Stimulated activated CD4-positive, alpha-beta T cell treated with anti-CD3 and anti-CD28 coated beads, Interleukin-1b, Interleukin-23, amount 100 ng/mL, for 24 hours (primary cell): ENCODE measurements at places on chromosomes 5 and 9.

DNA sequence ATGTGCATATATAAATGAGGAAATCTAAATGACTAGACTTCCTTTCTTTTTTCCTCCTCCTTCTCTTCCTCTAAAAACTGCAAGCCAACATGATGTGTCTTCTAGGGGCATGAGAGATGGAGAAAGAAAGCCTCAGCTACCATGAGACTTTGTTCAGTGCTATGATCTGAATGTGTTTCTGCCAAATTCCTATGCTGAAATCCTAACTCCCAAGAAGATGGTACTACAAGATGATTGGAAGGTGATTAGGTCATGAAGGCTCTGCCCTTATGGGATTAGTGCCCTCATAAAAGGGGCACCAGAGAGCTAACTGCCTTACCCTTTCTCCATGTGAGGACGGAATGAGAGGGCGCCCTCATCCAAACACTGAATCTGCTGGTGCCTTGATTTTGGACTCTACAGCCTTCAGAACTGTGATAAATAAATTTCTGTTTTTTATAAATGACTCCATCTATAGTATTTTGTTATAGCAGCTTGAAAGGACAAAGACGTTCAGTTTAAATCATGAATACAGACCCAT, 72.2 kb upstream of the IL6ST start:
- DNase-seq: no peak

GRCh38 chr5:78634634-78635033, 13.9 kb downstream of the LHFPL2 start:
- no peak for DNase-seq

GRCh38 chr5:82403026-82403425, 124.9 kb upstream of the RPS23 start:
- no peak for DNase-seq

DNA sequence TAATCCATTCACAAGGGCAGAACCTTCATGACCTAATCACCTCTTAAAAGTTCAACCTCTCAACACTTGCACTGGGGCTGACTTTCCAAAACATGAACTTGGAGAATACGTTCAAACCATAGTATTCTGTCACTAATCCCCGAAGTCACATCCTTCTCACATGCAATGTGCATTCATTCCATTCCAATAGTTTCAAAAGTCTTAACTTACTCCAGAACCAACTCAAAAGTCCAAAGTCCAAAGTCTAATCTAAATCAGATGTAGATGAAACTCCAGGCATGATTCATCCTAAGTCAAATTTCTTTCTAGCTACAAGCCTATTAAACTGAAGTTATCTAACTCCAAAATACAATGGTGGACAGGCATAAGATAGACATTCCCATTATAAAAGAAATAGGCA, 21.7 kb upstream of the ADAMTSL1 start:
- DNase-seq: no peak

- DNase-seq: no peak
Measured at GRCh38 chr5:174221436-174221835, 175.9 kb downstream of the NSG2 start.

GRCh38 chr9:76302543-76302942, 91.7 kb downstream of the RFK start:
- DNase-seq: no peak

GRCh38 chr5:6236858-6237481, 141.4 kb downstream of the MED10 start:
- no peak for DNase-seq

DNA sequence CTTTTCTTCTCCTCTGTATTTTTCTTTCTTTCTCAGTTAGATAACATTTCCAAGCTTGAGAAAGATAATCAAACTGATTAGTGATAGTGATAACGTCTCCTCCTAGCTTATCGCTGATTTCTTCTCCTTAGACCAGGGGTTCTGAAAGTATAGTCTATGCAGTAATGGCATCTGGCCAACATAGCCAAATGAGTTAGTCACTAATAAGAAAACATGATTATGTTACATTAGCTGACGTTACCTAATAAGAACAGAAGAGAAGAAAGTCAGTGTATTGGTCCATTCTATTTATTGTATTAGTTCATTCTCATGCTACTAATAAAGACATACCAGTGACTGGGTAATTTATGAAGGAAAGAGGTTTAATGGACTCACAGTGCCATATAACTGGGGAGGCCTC, 111.2 kb downstream of the STRBP start:
- DNase-seq: no peak

GRCh38 chr5:169869066-169869465, 111.2 kb downstream of the INSYN2B start:
- DNase-seq: no peak

DNA sequence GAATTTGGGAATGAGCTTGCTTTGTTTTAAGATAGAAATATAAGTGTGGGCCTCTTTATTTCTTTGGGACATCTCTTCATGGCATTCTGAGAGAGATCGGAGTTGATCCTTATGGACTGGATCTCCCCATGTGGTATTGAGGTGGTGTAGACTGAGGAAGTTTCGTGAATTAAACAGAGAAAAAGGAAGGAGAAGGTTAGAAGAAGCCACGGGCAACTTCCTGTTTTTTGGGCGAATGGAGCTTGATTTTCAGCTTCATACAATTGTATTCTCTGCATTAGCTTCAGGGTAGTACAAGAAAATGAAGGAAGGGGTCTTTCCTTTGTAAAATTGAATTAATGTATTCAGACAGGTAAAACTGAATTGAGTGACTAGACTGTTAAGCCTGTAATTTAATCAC, 70.5 kb upstream of the HMHB1 start:
- no peak for DNase-seq

DNA sequence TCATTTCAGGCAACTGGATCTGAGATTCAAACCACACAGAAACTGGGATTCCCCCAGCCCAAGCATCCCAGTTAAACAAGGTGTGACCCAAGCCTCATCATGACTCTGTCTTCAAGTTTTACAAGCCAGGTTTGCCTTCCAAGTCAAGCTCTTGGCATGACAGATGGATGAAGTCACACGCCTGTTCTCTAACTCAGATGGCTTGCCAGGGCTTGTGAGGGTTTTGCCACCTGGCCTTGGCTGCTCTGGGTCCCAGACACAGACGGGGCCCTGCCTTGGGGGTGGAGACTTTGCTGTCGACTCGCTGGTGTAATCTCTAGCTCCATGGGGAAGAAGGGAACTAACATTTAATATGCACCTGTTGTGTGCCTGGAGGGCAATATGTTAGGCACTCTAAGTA, 95.8 kb upstream of the RARS1 start:
- DNase-seq: no peak

DNA sequence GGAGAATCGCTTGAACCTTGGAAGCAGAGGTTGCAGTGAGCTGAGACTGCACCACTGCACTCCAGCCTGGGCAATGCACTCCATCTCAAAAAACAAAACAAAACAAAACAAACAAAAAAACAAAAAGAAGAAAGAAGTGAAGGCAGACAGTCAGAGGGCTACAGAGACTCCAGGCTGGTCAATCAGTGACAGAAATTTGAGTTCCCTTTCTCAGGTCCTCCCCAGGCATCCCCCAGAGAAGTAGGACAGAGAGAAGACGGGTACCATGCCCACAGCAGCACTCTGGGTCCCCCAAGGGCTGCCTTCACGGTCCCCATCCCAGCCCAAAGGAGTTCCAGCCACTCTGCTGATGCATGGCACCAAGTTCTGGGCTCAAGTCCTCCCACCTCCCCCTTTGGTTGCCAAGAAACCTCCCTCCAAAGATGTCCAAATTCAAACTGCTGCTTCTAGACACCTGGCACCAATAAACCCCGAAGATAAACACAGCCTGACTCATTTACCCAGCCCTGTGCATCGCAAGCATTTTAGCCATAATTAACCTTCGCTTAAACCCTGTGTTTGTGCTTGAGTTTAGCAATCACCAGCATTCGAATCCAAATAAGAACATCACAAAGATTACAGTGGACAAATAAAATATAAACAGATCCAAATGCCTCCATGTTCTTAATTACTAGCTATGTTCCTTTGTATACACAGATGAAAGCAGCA, 24.0 kb downstream of the SEMA4D start:
- no peak for DNase-seq

GRCh38 chr5:52007230-52007858, 624.1 kb downstream of the ISL1 start:
- DNase-seq: no peak

DNA sequence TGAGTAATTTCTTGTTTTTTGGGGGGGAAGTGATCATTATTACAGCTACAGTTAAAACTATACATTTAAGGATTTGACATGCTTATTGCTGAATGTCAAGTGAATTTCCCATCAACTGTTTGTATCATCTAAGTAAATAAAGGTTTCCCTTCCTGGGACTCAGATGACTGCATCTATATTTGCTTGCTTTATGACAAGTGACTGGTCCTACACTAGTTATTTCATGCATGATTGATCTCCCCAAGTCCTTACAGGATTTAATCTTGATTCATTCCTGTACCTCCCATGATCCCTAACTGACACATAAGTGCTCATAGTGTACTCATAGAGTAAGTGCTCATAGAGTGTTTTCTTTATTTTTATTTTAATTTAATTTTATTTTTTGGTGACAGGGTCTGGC, 2.8 kb downstream of the TXNDC8 start:
- no peak for DNase-seq

GRCh38 chr9:93248386-93249040, 64.6 kb downstream of the WNK2 start:
- no peak for DNase-seq

DNA sequence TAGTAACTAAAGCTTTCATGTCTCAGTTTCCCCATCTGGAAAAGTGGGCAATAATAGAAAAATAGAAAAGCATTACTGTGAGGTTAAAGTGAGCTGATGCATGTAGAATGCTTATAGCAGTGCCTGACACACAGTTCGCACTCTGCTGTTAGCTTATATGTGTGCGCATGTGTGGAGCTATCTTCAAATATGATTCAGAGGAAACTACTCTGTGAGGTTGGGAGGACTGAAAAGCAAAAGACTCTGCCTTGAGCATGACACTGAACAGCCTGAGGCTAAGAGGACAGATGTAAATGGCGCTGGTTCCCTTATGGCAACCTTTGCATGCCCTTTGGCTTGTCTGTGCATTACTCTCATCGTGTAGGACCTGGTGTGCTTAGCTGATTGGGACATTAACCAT, 19.4 kb downstream of the NTRK2 start:
- no peak for DNase-seq

GRCh38 chr9:16421532-16421931, 448.9 kb downstream of the BNC2 start:
- no peak for DNase-seq

DNA sequence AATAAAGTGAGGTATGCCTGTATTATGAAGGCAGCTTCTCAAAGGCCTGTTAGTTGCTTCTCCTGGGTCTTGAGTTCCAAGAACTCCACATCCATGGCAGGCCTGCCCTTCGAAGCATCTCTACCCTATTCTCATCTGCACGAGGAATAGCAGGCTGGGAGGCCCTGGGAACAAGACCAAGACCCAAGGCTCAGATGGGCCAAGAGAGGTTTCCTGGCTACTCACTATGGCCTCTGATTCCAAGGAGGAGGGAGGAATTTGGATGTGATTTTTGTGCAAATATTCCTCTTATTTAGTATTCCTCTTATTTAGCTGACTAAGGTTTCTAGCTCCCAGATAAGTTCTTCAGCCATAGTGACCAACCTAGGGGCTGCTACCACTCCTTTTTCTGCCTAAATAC, 151.3 kb downstream of the SAXO1 start:
- DNase-seq: no peak

- DNase-seq: no peak
Measured at GRCh38 chr9:134966270-134966669, 48.6 kb upstream of the FCN1 start.
